ENCODE measurements at places on chromosomes 16 and 17.

DNA sequence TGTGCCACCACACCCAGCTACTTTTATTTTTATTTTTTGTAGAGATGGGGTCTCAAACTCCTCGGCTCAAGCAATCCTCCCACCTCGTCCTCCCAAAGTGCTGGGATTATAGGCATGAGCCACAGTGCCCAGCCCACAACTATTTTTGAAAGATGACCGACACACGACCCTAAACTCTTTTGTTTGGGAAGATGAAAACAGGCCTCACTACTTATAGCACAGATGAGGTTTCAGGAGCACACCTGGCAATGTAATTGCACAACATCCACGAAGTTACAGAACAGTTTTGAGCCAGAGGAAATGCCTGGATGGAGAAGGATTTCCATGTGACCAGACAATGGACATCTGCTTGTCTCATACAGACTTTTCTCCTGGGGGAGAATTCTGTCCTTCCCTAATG is 43.4 kb upstream of the PRSS54 start:
- no peak for DNase-seq

DNA sequence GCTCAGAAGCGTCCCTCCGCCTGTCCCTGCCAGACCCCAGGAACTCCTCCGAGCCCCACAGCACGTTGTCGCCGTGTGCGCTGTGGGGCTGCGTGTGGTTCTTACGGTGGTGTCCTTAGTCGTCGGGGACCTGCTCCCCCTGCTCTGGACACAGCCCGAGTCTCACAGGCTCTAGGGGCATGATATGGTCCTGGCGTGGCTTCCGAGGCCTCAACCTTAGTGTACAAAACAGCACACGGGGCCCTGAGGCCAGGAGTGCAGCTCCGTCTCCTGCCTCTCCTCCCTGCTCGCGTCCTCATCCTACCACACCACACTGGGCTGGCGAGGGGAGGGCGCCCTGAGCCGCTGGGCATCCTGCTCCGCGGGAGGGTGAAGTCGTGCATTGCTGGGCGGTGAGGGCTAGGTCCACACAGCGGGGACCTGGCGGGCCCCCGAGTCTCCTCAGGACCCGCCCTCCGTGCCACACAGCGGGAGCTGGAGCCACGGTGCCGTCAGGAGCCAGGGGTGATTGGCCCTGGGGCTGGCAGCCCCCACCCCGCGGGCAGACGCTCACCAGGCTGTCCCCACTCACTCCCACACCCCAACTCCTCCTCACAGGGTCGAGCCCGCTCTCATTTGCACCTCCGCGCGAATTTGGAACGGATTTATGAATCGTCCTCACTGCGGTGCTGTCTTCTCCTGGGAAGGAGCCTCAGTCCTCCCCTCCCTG is 1.2 kb upstream of the MAFG start:
- DNase-seq, result no peak

DNA sequence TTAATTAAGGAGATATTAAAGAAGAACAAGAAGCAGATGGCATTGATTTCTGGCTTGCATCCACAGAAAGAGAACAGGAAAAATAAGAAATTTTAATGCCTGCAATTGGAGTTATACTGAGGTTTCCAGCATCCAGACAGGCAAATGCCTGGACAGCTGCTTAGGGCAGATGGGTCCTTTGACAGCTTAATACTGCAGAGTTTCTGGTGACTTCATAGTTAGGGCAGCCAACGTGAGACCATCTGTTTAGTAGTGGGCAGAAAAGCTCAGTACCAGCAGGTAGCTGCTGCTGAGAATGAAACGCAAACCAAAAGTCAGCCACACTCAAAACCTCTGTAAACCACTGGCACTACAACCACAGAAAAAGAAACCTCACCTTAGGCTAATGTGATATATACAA is 109.8 kb downstream of the CDK5R1 start:
- DNase-seq, result no peak

DNA sequence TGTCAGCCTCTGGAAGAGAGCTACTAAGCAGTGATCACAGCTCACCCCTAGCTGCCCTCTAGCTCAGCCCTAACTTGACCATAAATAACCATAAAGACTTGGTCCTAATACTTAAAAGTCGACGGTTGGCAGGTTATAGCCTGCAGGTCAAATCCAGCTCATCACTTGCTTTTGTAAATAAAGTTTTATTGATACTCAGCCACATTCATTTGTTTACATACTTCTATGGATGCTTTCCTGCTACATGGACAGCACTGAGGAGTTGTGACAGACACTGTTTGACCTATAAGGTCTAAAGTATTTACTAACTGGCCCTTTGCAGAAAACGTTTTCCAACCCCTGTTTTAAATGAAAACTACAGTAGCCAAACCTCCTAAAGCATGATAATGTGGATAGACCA is 151.6 kb upstream of the ASIC2 start:
- DNase-seq, result no peak

DNA sequence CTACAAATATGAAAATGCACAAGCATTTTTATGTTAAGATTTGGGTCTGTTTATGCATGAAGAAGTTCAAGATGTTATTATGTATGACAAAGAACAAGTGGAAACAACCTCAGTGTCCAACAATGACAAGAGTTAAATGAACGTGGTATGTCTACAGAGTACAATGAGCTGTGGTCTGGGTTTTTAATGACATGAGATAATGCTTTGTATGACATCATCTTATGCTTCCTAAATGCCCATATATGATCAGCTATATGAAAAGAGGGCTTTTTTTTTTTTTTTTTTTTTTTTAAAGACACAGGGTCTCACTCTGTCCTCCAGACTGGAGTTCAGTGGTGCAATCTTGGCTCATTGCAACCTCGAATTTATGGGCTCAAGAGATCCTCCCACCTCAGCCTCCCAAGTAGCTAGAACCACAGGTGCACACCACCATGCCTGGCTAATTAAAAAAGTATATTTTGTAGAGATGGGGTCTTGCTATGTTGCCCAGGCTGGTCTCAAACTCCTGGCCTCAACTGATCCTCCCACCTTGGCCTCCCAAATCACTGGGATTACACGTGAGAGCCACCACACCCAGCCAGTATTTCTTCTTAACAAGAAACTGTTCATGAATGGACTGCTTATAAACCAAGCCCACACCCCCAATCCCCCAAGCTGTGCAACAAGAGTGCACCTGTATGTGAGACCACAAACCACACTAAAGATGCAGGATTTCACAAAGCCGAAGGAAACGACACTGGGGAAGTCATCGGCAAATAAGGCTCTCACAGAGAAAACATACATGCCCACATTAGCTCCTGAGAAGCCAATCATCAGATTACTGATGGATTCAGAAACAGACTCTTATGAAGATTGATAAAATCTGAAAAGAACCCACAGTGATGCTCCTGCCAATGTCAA is 114.5 kb downstream of the CPPED1 start:
- DNase-seq, result no peak

DNA sequence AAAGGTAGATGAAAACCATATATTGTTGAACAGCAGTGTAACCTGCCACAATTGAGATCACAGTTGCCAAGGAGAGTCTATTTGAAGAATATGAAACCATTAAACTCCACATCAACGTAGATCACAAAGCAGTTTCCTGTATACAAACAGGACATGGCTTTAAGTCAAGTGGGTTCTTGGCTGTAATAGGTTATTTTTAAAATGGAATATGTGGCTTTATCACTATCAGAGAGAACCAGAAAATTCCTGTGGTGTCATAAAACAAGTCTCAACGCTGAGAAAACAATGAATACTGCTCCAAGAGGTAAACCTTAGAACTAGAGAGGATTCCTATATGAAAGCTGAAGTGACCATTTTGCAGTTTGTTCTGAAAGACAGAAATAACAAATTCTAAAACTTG is 999.7 kb downstream of the CDH11 start:
- DNase-seq, result no peak

DNA sequence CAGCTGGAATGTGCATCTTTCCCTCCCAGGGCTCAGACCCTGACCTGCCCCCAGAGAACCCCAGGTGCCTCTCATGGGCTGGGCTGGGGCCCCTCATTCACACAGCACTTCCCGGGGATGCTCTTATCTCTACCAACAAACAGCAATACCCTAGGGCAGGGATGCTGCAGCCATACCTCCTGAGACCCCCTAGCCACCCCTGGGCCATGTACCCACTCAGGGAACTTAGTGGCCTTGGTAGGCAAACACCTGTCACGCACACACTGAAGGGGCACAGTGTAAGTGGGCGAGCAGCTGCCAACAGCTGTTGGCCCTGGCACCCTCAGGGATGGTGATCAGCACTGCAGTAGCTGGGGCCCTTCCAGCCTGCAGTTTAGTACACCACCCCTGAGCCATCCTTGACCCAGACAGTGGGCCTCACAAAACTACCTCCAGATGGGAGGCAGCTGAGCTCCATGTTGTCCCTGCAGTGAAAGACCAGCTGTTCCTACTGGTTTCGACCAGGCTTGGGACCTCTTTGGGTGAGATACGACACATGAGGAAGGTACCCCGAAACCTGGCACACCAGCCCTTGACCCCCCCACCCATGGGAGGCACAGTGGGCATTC is 1723.6 kb downstream of the TP53TG3F start:
- no peak for DNase-seq

All from gastrocnemius medialis (tissue), 4 donors.